ENCODE measurements at places on chromosomes 3 and 15. TPM values are rescaled to one million over a fixed set of nuclear protein-coding genes. Genes with fewer than 3 reads are reported as not detected.
A peak's percentile ranks its signal among the peaks of the same experiment; 100 is the strongest.

Gene MORC1
- total RNA-seq: not detected

Gene CCDC71
- 25.2 TPM for total RNA-seq

- DNase-seq: no peak
Measured at GRCh38 chr3:106261396-106261795, 392.6 kb upstream of the CBLB start.

Gene ADGRG7
- not detected for total RNA-seq

- peak; percentile 60 for DNase-seq
Measured at GRCh38 chr3:8223766-8224165, 277.9 kb upstream of the LMCD1 start.

Gene PLSCR2
- not detected for total RNA-seq

Gene HPS3
- 5.9 TPM for total RNA-seq
